ENCODE measurements at places on chromosomes 6 and 20. TPM values are rescaled to one million over a fixed set of nuclear protein-coding genes. Genes with fewer than 3 reads are reported as not detected.

DNA sequence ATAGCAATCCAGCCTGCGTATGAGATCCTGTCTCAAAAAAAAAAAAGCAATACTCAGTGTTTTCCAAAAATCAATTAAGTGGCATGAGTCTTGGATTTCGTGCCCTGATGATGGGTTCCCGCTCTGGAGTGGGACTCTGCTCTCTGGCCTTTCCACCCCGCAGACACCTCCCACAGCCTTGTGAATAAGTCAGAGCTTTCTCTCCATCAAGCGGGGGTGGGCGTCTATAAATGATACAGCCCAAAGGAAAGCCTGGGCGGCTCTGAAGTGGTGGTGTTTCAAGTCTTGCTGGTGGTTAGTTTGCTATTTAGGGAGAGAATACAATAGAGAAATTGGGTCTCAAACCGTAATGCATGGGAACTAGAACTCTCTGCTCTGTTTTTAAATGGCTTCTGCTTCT is 52.5 kb upstream of the TAGAP start:
- H3K27ac ChIP-seq: no peak overlapping the region
- H3K4me1 ChIP-seq: peaks cover 54% of the 10 kb centered on the region
- H3K4me3 ChIP-seq: no peak overlapping the region
- no peaks in the 10 kb centered on the region for H3K27me3 ChIP-seq
- no peaks in the 10 kb centered on the region for H3K36me3 ChIP-seq
- no peak for DNase-seq

GRCh38 chr6:125836466-125836865 is 45.7 kb downstream of the NCOA7 start:
- no peak overlapping the region for H3K4me3 ChIP-seq
- no peak for DNase-seq
- no peaks in the 10 kb centered on the region for H3K36me3 ChIP-seq
- H3K27ac ChIP-seq: no peak overlapping the region

- H3K27ac ChIP-seq: no peak overlapping the region
- H3K27me3 ChIP-seq: no peaks in the 10 kb centered on the region
- no peak overlapping the region for H3K4me3 ChIP-seq
Observed at GRCh38 chr6:140908505-140908904, 1224.2 kb upstream of the GJE1 start.

DNA sequence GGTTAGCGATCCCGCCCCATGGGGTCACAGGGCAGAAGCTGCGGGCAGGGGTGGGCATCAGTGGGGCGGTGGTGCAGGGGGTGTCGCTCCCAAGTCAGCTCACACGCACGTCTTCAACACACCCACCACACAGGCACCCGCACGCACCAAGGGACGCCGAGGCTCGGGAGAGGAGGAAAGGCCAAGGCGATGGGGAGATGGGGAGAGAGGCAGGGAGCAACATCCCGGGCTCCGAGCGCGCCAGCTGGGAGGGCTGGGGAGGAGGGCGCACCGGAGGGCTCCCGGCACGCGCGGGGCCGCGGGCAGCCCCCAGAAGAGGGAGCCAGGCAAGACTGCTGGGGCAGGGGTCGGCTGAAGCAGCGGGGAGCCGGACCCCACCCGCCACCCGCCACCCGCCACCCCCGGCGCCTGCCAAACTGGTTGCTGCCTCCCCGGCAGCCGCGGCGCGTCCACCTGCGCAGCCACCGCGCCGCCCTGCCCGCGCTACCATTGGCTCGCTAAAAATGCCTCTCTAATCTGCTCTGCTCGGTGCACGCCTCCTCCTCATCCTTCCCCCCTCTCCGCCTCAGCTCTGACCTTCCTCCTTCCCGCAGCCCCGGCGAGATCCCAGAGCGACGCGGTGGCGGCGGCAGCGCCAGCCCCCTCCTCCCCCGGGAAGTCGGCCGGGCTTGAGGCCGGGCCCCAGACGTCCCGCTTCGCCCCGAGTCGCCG is at the start of gene PACSIN1:
Gene PACSIN1 (plus strand): TSS at position 546 of the 711 bp plus-strand sequence. CDS start 60,230 bp downstream, outside the sequence.
- H3K4me1 ChIP-seq: peaks cover 4% of the 10 kb centered on the region
- H3K27me3 ChIP-seq: peaks cover 5% of the 10 kb centered on the region
- H3K4me3 ChIP-seq: peak within 1 kb of the TSS; percentile 26
- no peaks in the 10 kb centered on the region for H3K36me3 ChIP-seq
- no peak within 1 kb of the TSS for H3K27ac ChIP-seq

DNA sequence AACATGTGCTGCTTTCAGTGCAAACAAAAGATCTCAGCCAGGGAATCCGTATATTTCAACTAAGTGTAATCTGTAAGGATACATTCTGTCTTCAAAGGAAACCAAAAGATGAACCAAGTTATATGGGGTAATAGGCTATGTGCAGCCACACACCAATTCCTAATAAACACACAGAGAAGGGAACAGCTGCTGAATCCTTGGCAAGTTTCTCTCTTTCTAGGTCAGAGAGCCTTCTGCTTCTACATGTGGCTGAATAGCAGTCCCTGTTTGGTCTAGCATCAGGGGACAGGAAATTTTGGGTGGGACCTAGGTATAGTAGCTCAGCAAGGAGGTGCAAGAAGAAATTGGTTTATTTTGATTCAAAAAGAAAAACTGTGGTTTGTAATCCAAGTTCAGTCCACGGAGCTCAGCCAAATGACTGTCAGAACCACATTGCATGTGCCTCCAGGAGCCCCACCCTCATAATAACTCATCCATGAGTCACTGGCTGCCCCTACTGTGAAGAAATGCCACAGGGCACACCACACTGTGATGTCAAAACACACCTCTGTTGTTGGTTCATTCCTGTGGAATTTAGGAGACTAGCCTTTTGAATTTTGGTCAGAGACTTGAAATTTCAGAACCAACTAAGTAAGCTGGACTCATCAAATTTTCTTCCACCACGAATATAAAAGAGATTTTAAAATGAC is 21.1 kb downstream of the SPTLC3 start:
- H3K4me3 ChIP-seq: no peak overlapping the region
- H3K27ac ChIP-seq: no peak overlapping the region
- no peaks in the 10 kb centered on the region for H3K27me3 ChIP-seq
- DNase-seq: no peak
- no peaks in the 10 kb centered on the region for H3K4me1 ChIP-seq

DNA sequence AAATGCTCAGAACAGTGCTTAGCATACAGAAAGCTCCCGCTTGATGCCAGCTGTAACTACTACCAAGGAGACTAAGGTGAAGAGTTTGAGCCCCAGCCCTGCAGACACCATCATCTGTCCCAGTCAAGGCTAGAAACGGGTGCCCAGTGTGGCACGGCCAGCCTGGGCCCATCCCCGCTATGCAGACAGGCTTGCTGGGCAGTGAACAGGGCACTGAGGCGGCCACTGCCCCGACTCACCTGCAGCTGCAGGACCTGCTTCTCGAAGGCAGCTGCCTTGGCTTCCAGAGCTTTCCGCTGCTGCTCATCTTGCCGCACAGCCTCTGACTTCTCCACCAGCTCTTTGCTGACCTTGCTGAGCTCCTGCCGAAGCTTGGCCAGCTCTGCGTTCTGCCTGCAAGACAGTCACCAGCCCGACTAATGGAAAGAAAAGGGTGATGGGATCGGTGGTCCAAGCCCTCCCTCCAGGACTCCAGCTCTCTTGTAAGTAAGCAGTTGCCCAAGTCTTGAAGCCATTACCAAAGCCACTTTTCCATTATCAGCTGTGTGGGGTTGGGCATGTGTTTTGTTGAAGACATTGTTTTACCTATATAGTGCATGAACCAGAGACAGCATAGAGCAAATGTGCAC is 48.7 kb downstream of the RRBP1 start:
- H3K27ac ChIP-seq: no peak overlapping the region
- no peaks in the 10 kb centered on the region for H3K4me1 ChIP-seq
- no peak overlapping the region for H3K4me3 ChIP-seq

GRCh38 chr20:39067526-39068216 is 105.5 kb downstream of the DHX35 start:
- no peaks in the 10 kb centered on the region for H3K27me3 ChIP-seq
- H3K4me3 ChIP-seq: no peak overlapping the region
- DNase-seq: no peak
- H3K36me3 ChIP-seq: no peaks in the 10 kb centered on the region

Gene DPPA5
- total RNA-seq: not detected

Gene PTK7
- 1.6 TPM for total RNA-seq

Gene IL17F
- total RNA-seq: 0.84 TPM

Gene OTOR
- total RNA-seq: not detected

All from CD8-positive, alpha-beta memory T cell (primary cell).